ENCODE measurements at places on chromosomes 12 and 14.

DNA sequence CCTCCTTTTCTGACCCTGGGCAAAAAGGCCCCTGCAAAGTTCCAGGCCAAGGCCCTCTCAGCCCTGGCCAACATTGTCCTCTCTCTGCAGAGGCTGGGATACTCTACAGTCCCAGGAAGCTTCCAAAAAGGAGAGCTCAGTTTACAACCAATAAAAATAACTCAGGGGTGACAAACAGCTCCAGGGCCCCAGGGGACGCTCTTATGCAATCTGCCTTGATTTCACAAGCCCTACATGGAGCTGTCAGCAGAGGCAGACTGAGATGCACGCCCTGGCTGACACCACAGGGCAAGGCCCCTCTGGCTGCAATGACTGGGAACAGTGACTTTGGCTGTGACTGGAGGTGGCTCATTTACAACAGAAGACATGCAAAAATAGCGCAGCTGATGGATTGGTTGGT lies 129.0 kb upstream of the MED13L start:
- no peak for DNase-seq

- DNase-seq, result no peak
Measured at GRCh38 chr14:22213120-22213519, 375.9 kb downstream of the DAD1 start.

DNA sequence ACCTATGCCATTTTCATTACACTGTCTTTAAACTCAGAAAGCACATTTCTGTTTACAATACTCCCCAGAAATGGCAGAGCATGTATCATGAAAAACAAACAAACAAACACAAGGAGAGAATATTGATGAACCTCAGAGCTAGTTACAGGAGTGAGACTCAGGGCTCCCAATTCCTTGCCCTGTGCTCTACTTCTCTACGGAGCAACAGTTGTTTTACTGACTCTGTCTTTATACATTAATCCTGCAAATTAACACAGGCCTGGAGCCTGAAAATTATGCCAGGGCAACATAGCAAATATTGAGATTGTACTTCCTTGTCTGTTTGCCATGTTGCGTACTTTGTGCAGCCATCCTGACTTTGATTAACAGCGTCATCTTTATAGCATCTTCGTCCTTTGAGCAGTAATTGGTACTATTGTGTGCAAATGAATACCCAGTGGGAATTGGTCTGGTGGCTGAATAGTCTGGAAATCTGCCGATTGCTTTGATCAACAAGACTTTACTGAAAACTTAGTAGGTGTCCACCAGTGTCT lies 15.2 kb upstream of the AKAP6 start:
- no peak for DNase-seq

GRCh38 chr12:21638054-21638891 lies 19.4 kb downstream of the LDHB start:
- DNase-seq, result no peak

DNA sequence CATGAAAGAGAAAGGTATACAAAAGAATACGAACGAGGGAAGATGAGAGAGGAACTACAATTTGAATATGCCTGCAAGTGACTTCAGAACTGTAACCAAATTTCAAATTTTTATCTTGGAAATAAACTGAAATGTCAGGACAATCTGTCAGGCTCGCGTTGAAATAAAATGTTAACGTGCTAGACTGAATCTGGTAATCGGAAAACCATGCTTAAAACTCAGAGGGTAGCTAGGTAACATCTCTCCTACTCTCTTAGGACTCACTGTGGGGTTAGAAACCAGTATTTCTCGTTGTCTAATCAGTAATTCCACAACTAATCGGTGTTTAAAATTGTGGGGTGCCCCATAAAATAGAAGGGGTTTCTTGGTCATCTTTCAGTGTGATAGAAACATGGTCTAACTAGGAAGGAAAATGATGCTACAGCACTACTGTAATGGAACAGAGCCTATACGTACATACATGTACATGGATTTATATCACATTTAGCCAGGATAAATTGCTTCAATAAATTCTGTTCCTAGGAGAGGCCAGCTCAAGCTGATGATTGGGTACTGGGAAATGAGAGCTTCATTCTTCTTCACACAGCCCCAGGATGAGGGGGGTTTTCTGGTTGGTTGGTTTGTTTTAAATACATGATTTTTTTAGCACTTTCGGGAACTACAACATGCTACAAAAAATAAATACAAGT lies 23.9 kb downstream of the ATF7 start:
- DNase-seq, result no peak

DNA sequence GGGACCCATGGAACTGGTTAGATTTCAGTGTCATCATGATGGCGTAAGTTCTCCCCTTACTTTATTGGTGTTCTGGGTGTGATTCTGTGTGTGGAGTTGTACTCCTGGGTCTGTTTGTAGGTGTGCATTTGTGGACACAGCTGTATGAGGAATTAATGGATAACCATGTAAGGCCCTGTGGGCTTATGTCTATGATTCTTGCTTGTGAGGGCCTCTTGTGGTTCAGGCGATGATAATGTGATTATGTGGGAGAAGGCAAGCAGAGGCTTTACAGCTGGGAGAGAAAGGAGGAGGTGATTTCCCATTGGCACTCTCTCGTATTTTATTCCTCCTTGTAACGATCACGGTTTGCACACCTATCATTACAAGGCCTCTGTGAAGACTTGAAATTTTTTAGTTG lies 96.1 kb downstream of the SCN8A start:
- no peak for DNase-seq
